Type B pancreatic cell (in vitro differentiated cells): ENCODE measurements at places on chromosomes 5 and 9.

- DNase-seq = no peak
These were observed 68.6 kb upstream of the MAP3K1 start for GRCh38 chr5:56746553-56747339.

DNA sequence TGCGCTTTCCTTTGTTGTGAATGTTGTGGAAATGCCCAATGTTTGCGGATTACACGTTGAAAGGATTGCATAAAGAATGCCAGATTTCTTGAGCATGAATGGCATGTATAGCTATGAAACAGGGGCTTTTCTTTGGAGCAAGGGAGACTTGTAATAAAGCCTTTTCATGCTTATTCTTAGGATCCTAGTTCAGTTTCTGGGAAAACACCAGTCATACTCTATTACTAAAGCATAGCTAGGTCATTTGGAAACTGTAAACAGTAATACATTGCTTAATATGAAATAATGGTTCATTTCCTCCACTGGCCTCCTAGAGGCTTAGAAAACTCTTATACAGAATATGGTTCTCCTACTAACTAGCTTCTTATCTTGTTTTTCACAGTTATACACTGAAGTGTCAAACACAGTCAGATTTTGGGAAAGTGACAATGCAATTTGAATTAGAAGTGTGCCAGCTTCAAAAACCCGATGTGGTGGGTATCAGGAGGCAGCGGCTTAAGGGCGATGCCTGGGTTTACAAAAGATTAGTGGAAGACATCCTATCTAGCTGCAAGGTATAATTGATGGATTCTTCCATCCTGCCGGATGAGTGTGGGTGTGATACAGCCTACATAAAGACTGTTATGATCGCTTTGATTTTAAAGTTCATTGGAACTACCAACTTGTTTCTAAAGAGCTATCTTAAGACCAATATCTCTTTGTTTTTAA is 104.2 kb downstream of the MELK start:
- DNase-seq = no peak

DNA sequence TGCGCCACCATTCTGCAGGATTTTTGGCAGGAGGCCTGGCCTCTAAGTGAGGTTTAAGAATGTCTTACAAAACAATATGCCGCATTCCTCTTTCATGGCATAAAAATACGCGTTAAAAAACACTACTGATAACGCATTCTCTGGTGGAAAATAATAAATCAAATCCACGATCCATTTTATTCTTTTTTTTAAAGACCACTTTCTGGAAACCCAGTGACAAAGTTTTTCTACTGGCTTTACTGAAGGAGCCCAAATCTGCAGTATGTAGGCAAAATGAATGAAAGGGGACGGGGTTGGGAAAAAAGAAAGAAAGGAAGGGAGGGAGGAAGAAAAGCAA is 2.0 kb downstream of the SV2C start:
- no peak for DNase-seq

GRCh38 chr5:64811050-64811640 is 42.4 kb downstream of the CWC27 start:
- DNase-seq = no peak

- DNase-seq = no peak
These were observed 3.3 kb downstream of the ASTN2 start for GRCh38 chr9:117411547-117411946.
